ENCODE measurements at places on chromosomes 16 and 17.

GRCh38 chr17:81071761-81072741 lies 37.1 kb downstream of the BAIAP2 start:
- DNase-seq = no peak

- no peak for DNase-seq
These were observed 22.1 kb upstream of the PHF12 start for GRCh38 chr17:28973425-28973824.

- no peak for DNase-seq
These were observed 247.3 kb downstream of the ZFHX3 start for GRCh38 chr16:72800524-72801161.

GRCh38 chr16:468068-468821 lies 42.8 kb downstream of the RAB11FIP3 start:
- DNase-seq = peak; percentile 37

DNA sequence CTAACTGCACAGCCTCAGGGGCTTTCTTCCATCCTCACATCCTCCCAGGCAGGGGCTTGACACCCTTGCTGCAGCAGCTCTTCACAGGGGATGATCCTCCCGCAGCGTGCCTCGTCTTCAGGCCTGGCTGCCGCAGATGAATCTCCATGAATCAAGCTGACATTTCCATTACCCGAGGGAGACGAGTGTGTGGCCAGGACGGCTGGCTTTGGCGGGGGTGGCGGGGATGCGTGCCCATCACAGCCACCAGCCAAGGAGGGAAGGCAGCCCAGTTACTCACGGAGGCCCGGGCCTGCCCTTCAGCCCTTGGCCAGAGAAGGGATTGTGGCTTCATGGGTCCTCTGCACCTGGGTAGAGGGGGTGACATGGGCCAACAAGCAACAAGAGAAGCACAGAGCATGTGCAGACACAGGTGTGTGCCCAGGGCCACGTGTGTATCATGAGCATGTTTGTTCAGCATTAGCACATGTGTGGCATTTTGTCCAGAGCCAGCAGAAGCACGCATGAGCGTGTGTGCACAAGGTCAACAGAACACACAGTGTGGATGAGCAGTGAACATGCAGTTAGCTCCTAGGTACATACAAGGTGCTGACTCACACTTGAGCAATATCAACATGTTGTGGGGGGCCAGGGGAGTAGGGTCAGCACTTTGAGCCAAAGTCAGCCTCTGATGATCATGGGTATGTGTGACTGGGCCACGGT lies 236.4 kb downstream of the KATNIP start:
- DNase-seq = no peak

- DNase-seq = peak; percentile 39
These were observed 17.1 kb downstream of the C16orf74 start for GRCh38 chr16:85733839-85734170.

- DNase-seq = no peak
These were observed 2.1 kb upstream of the FBXO47 start for GRCh38 chr17:38969281-38969680.

DNA sequence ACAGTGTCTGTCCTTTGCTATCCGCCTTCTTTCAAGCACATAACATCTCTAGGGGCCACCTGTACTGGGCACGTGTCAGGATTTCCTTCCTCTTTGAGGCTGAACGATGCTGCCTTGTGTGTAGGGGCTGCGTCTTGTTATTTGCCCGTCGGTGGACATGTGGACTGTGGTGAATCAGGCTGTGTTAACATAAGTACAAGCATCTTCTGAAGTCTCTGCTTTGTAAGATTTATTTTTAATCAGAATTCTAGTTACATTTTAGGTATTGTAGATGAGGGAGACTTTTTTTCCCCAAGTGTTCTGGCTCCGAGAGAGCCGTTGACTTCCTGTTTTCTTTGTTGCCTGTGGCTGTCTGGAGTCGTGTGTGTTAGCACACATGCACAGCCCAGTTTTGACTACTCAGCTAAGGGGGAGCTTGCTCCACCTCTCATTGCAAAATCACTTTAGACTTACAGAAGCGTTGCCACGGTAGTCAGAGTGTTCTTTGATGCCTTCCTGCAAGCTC lies 26.1 kb downstream of the SPG7 start:
- peak; percentile 90 for DNase-seq

DNA sequence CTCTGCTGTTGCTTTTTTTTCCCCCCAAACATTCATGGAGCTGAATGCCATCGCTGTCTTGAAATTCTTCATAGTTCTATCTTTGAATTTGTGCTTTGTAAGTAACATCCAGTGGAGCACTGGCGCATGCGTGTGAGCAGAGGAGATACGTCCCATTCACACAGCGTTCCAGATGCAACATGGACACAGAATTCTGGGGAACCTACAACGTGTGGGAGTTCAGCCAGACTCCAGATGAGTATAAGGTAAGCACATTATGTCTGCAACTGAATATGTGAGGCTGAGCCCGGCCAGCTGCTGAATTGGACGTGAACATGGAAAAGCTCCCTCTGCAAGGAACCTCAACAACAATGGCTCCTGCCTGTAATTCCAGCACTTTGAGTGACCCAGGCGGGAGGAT lies 4.3 kb upstream of the ATP1B2 start:
- DNase-seq = no peak

DNA sequence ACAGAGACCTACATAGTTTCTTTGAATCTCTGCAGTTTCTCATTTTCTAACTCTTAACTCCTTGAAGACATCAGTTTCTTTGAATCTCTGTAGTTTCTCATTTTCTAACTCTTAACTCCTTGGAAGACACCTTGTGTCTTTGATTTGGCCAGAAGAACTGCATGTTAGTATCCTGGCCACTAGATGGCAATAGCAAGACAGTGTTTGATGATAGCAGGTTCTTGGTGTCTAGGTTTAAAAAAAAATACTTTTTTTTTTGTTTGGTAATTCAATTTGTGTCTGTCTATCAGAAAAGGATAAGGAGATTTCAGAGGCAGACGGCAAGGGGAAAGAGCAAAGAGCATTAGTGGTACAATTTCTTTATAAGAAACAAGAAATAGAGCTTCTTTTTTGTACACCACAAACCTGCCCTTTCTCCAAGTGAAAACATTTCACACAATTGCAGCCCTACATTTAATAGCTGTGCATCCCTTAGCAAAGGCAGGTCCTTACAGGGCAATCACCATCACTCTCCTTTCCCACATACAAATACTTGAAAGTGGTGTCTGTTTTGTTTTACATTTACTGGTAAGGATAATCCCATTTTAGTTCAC lies 1324.9 kb upstream of the CDH8 start:
- peak; percentile 70 for DNase-seq

DNA sequence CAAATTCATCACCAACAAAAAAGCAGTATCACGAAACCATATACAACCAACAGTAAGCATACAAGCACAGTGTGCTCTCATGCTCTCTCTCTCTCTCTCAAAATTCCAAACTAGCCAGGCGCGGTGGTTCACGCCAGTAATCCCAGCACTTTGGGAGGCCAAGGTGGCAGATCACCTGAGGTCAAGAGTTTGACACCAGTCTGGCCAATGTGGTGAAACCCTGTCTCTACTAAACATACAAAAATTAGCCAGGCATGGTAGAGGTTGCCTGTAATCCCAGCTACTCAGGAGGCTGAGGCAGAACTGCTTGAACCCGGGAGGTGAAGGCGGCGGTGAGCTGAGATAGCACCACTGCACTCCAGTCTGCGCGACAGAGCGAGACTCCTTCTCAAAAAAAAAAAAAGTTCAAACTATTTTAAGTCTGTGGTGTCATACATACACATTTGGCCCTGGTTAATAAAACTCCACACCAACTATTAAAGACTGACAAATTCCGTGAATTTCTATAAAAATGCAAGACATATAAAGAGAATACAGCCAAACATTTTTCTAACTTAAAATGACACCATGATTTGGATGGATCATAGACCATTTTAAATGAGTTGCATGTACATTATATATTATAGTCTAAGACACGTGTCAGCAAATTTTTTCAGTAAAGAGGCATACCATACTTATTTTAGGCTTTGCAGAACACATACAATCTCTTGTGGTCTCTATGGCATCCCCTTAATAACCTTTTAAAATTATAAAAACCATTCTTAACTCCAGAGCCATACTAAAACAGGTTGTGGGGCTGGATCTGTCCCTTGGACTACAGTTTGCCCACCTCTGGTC lies 30.9 kb downstream of the GLG1 start:
- DNase-seq = no peak

- no peak for DNase-seq
These were observed 833.2 kb upstream of the RBFOX1 start for GRCh38 chr16:6499413-6499812.

GRCh38 chr17:41835214-41835799 lies 725 bp downstream of the NT5C3B start:
- peak; percentile 20 for DNase-seq

GRCh38 chr16:11688520-11688886 lies 20.2 kb downstream of the SNN start:
- no peak for DNase-seq

DNA sequence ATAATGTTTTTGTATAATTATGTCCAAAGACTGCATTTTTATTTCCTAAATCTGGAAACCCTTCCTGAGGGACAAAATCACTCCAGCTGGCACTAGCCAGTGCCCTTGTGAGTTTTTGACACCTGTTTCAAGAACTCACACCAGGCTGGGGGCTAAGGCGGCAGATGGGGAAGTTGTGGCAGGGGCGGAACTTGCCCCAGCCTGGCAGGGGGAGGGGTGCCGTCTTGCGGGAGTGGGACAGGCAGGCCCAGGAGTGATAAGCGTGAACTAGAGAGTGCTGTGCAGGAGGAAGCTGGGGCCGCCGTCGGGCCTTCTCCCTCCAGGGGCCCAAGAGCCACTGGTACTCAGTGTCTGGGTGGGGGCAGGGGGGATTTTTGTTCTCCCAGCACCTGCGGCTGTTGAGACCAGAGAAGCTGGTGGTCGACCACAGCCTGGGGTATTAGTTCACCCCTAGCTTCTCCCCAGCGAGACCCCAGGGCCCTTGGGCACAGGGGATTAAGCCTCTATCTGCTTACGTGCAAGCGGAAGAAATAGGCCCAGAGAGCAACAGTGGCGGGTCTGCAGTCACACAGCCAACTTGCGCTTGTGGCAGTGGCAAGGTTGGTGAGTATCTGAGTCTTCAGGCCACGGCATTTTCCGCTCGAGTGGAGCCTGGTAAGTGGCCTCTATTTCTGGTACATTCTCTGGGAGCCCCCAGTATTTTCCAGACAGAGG lies 40.2 kb upstream of the PLCG2 start:
- DNase-seq = peak; percentile 97

DNA sequence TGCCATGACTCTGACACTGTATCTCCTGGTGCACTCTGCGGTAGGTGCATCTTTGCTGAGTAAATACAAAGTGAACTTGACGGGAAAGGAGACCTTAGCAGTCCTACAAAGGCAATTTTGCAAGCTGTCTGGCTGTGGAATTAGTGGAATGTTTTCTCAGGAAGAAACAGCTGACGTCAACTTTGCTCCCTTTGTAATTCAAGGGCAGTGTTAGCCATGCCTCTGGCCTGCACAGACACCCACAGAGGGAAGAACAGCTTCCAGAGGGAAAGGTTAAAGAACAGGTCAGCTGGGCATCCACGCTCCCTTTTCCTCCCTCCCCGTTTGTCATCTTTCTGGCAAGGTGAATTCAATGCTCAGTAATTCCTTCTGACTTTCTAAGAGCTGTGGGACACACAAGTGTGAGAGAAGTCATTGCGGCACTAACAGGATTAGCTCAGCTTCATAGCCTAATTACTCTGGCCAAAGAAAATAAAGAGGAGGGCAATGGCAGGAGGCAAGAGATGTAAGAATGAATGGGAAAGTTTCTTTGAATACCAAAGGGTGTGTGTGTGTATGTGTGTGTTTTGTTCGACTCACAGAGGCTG lies 476.9 kb upstream of the GOT2 start:
- no peak for DNase-seq

GRCh38 chr17:37813751-37814150 lies 68.9 kb upstream of the HNF1B start:
- no peak for DNase-seq

DNA sequence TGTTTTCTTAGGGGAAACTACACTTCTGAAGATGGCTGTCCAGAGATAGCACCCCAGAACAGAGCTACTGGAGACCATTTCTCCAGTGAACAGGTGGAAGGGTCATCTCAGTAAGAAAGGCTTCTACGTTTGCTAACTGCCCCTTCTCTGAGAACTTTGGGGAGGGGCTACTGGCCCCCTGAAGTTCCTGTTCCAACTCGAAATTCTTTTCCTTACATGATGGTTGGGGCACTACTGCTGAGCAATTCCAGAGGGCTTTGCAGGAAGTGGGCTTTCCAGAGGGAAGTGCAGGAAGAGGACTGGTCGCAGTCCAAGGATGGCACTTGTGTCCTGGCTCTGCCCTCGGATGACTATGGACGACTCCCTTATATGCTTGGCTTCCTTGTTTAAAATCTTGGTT lies 31.2 kb downstream of the TOM1L2 start:
- no peak for DNase-seq

GRCh38 chr17:62862251-62862650 lies 54.1 kb upstream of the MARCHF10 start:
- no peak for DNase-seq
